ENCODE measurements at places on chromosomes 11 and 22. TPM values are rescaled to one million over a fixed set of nuclear protein-coding genes. Genes with fewer than 3 reads are reported as not detected.

The PRODH gene
- total RNA-seq = 0.46 TPM

The SLC5A12 gene
- not detected for total RNA-seq

The CD6 gene
- 229 TPM for total RNA-seq

- no peak for DNase-seq
- no peaks in the 10 kb centered on the region for H3K36me3 ChIP-seq
- no peak overlapping the region for H3K27ac ChIP-seq
- no peak overlapping the region for H3K4me3 ChIP-seq
- H3K4me1 ChIP-seq = no peaks in the 10 kb centered on the region
- H3K27me3 ChIP-seq = no peaks in the 10 kb centered on the region
Measured at GRCh38 chr11:16881766-16882165, 132.4 kb downstream of the PLEKHA7 start.

DNA sequence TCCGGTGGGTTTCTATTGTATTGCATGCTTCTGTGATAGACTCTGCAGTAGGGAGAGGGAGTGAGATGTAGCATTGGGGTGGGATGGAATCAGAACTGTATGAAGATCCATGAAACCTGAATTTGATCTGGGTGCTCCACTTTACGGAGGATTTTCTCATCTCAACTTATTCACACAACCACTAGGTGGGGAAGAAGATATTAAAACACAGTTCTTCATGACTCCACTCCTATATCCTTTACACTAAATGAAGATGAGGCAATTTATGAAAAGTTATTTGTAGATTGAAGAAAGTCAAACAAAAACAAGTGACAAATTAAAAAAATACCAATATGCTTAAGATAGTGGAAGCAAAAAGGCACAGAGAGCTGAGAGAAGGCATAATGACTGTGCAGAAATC is 92.6 kb upstream of the PDGFD start:
- no peak for DNase-seq
- H3K36me3 ChIP-seq = no peaks in the 10 kb centered on the region
- no peak overlapping the region for H3K4me3 ChIP-seq
- H3K4me1 ChIP-seq = no peaks in the 10 kb centered on the region
- no peak overlapping the region for H3K27ac ChIP-seq
- no peaks in the 10 kb centered on the region for H3K27me3 ChIP-seq

DNA sequence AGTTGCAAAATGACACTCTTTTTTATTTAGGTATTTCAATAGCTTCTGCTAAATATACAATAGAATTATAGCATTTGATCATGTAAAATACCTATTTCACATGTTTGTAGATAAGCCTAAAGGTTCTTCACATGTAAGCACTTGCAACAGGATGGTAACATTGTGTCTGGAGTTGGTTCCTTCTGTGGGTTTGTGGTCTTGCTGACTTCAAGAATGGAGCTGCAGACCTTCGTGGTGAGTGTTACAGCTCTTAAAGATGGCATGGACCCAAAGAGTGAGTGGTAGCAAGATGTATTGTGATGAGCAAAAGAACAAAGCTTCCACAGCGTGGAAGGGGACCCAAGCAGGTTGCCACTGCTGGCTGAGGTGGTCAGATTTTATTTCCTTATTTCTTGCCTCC is 246.4 kb upstream of the PDGFD start:
- H3K27ac ChIP-seq = no peak overlapping the region
- no peaks in the 10 kb centered on the region for H3K4me1 ChIP-seq
- H3K36me3 ChIP-seq = no peaks in the 10 kb centered on the region
- H3K4me3 ChIP-seq = no peak overlapping the region
- no peaks in the 10 kb centered on the region for H3K27me3 ChIP-seq
- DNase-seq = no peak

DNA sequence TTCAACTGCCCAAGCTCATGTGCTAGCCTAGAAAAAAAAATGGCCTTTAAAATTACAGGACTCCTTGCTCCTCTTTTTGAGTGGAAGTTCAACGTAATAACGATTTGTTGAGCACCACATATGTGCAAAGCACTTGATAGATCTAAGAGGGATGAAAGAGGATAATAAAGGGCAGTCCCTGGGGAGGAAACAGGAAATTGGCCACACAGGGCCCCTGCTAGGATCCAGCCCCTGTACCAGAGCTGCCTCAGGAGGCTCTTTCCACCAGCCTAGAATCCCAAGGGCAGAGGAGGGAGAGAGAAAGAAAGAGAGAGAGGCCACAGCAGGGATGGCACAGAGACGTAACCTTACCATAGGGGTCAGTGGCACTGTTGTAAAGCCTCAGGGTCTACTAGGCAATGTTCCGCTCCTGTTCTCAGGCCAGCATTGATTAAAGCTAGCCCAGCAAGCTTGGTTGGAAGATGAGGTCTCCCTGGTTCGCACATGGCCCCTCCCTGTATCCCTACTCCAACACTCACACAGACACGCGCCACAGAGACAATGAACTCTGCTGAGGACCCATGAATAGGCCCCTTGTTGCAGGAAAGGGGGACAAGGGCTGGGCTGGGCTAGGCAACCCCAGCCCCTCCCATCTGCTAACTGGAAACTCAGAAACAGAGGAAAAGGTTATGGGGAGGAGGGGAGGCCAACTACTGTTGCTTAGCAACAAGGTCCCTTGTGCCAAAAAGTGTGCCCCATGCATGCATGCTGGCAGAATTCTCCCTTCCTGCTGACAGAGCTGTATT is at the start of gene TMPRSS5:
Gene TMPRSS5, minus strand, starts transcription at position 438 of the 785 bp plus-strand sequence. Its CDS starts 84 bp downstream, at position 354.
- no peak within 1 kb of the TSS for H3K27ac ChIP-seq
- no peaks in the 10 kb centered on the region for H3K4me1 ChIP-seq
- H3K4me3 ChIP-seq = no peak within 1 kb of the TSS
- H3K36me3 ChIP-seq = no peaks in the 10 kb centered on the region
- no peak for DNase-seq
- H3K27me3 ChIP-seq = no peaks in the 10 kb centered on the region

DNA sequence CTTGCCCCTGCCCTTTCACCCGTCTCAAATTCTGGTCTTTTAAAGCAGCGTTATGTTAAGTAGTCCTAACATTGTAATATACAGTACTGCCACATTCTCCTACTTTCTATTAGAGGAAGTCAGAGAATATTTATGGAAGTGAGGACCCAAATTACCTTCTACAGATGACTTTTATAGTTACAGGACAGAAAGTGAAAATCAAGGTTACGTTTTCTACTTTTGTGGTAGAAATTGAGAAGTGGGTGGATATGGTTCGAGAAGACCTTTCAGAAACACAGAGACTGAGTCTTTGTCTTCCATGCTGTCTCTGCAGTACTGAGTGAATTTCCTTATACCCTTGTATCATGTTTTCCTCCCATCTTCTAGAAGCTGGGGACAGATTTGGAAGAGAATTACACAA is 17.1 kb downstream of the SC5D start:
- DNase-seq = no peak
- H3K27me3 ChIP-seq = no peaks in the 10 kb centered on the region
- no peak overlapping the region for H3K27ac ChIP-seq
- no peaks in the 10 kb centered on the region for H3K4me1 ChIP-seq
- no peak overlapping the region for H3K4me3 ChIP-seq

GRCh38 chr22:39958949-39959639 is 1.1 kb upstream of the TMA7B start:
- H3K4me1 ChIP-seq = peaks cover 75% of the 10 kb centered on the region
- no peak overlapping the region for H3K27ac ChIP-seq
- peaks cover 61% of the 10 kb centered on the region for H3K36me3 ChIP-seq
- H3K27me3 ChIP-seq = no peaks in the 10 kb centered on the region
- DNase-seq = no peak
- H3K4me3 ChIP-seq = no peak overlapping the region

DNA sequence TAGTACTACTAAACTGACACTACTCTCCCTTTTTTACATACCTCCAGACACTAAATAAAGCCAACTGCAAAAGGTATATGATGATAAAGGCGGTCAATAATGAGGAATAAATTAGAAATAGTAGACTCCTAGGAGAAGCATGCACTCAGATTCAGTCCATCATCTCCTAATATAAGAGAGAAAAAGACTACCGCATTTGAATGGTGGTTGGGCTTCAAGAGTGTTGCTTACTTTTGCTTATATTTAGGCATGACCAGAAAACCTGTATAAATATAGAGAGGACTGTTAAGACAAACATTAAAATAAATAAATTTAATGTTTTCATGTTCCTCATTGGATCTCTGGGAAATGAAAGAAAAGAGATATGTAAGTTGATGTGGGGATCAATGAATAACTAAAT is 1137.0 kb downstream of the FAM181B start:
- no peak overlapping the region for H3K27ac ChIP-seq
- no peaks in the 10 kb centered on the region for H3K27me3 ChIP-seq
- H3K4me3 ChIP-seq = no peak overlapping the region
- H3K4me1 ChIP-seq = no peaks in the 10 kb centered on the region

DNA sequence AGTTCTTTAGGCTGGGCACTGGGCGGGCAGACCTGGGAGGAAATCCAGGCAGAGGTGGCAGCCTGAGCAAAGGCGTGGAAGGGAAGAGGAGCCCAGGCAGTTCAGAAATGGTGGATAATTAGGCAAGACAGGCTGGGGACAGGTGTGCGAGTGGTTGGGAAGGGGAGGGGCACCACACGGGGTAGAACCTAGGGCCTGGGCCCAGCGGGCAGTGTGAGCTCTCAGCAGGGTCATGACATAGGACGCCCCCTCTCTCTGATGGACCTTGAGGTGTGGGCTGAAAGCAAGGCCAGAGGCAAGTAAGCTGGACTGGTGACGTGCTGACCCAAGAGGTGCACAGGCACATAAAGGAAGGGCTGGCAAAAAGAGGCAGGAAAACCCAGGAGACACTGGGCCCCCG is 6.8 kb downstream of the UFD1 start:
- H3K36me3 ChIP-seq = peaks cover 71% of the 10 kb centered on the region
- no peak for DNase-seq
- no peak overlapping the region for H3K27ac ChIP-seq

DNA sequence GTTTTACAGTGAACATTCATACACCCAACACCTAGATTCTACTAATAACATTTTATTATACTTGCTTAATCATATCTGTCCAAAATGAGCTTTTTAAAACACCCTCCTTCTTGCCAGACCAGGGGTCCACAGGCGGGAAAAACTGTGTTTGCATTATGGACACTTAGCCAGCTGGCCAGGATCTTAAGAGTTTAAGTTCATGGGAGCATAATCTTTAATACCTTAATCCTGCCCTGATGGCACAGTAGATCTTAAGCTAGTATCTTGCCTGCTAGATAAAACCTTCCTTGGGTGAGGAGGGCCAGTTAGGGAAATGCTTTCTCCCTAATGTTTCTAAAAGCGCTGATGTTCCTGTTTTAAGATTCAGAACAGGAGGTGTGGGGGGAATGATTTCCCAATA is 13.1 kb upstream of the CCDC134 start:
- H3K4me3 ChIP-seq = no peak overlapping the region
- DNase-seq = no peak
- H3K4me1 ChIP-seq = peaks cover 37% of the 10 kb centered on the region
- H3K36me3 ChIP-seq = peaks cover 5% of the 10 kb centered on the region
- H3K27ac ChIP-seq = no peak overlapping the region

- H3K4me3 ChIP-seq = no peak overlapping the region
- DNase-seq = no peak
- H3K4me1 ChIP-seq = peaks cover 11% of the 10 kb centered on the region
- no peaks in the 10 kb centered on the region for H3K27me3 ChIP-seq
- H3K27ac ChIP-seq = no peak overlapping the region
Measured at GRCh38 chr22:22929381-22930221, 42.0 kb downstream of the IGLL5 start.

DNA sequence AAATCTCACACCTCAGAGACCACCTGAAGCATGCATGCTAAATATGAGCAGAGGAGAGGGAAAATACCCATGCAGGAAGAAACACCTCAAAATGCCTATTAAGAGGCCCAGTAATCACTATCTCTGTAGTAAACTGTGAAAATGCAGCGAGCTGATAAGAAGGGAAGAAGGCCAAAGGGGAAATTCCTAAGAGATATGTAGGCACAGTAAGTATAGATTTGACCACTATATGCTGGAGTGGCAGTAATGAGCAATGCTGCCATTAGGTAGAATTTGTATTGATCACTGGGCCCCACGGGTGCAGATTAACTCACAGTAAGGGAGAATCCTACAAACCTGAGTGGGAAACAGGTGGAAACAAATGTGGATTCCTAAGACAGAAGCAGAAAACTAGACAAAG is 1813.1 kb upstream of the RAG2 start:
- DNase-seq = no peak
- no peaks in the 10 kb centered on the region for H3K27me3 ChIP-seq
- no peaks in the 10 kb centered on the region for H3K36me3 ChIP-seq

Data from CD8-positive, alpha-beta memory T cell (primary cell).